ENCODE measurements at places on chromosomes 13 and 19. TPM values are rescaled to one million over a fixed set of nuclear protein-coding genes. Genes with fewer than 3 reads are reported as not detected.

Gene EFNB2
- 0.11 TPM for total RNA-seq

Gene GNG8
- total RNA-seq = 9.0 TPM

Gene ZNF878
- total RNA-seq = 0.55 TPM

Gene ZNF302
- total RNA-seq = 13.4 TPM

Gene ERICH4
- not detected for total RNA-seq

Gene HIPK4
- total RNA-seq = not detected

Data from CD8-positive, alpha-beta memory T cell (primary cell).